ENCODE measurements at places on chromosomes 16 and 17. TPM values are rescaled to one million over a fixed set of nuclear protein-coding genes. Genes with fewer than 3 reads are reported as not detected.

NTN3 gene
- total RNA-seq, result 0.13 TPM

C1QTNF1 gene
- 39.5 TPM for total RNA-seq

WFDC1 gene
- 0.43 TPM for total RNA-seq

CKLF gene
- total RNA-seq, result 47.5 TPM

CES3 gene
- total RNA-seq, result not detected

C17orf75 gene
- 12.8 TPM for total RNA-seq

ACE gene
- total RNA-seq, result 0.91 TPM

NFATC2IP gene
- 16.5 TPM for total RNA-seq

C17orf100 gene
- total RNA-seq, result 0.43 TPM

SALL1 gene
- total RNA-seq, result not detected

RGS11 gene
- 2.6 TPM for total RNA-seq

CACNG3 gene
- not detected for total RNA-seq

KRTAP16-1 gene
- not detected for total RNA-seq

P2RX5 gene
- total RNA-seq, result 1.6 TPM

TMEM88 gene
- total RNA-seq, result 1.2 TPM

IL34 gene
- 7.1 TPM for total RNA-seq

C16orf92 gene
- not detected for total RNA-seq

SDR42E2 gene
- not detected for total RNA-seq

DNAH2 gene
- total RNA-seq, result 0.11 TPM

SOST gene
- not detected for total RNA-seq

KRT12 gene
- not detected for total RNA-seq

CCDC200 gene
- total RNA-seq, result not detected

ENPP7 gene
- total RNA-seq, result not detected

ZNF688 gene
- total RNA-seq, result 8.0 TPM

PRR11 gene
- 254 TPM for total RNA-seq

Data from articular chondrocyte of knee joint (primary cell).